ENCODE measurements at places on chromosomes 2 and 18.
A peak's percentile ranks its signal among the peaks of the same experiment; 100 is the strongest.

- DNase-seq, result no peak
These were observed 540 bp downstream of the SOX11 start for GRCh38 chr2:5692561-5693286.

- no peak for DNase-seq
These were observed 142.0 kb downstream of the COL6A3 start for GRCh38 chr2:237271698-237272652.

DNA sequence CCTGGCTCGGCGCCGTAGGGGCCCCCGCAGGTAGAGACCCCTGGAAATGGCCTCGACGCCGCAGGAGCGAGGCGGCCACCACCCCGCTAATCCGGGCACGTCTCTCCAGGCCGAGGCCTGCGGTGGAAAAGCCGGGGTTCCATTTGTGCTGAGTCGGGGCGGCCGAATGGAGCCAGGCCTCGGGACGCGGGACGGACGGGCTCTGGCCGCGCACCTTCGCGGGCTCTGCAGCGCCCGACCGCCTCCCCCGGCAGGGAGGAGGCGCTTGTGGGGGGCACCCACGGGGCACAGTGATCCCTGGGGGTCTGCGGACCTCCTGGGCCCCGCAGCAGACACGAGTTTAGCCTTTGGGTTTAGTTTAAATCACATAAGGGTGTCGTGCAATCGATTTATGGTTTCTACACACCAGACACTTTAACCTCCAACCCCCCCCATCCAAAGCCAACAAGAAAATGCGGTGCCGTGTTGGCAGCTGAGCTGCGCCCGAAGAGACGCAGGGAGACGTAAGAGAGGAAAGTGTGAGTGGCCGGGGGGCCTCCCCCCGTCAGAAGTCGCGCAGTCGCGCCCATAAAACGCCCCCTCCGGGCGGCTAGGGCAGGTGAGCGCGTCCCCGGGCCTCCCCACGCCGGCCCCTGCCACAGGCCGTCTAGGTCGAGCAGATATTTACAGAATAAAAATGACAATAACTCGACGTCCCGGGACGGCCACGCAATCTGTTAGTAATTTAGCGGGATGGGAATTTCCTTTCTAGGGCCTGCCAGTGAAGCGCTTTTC lies 1.0 kb upstream of the NFATC1 start:
- peak; percentile 31 for DNase-seq

DNA sequence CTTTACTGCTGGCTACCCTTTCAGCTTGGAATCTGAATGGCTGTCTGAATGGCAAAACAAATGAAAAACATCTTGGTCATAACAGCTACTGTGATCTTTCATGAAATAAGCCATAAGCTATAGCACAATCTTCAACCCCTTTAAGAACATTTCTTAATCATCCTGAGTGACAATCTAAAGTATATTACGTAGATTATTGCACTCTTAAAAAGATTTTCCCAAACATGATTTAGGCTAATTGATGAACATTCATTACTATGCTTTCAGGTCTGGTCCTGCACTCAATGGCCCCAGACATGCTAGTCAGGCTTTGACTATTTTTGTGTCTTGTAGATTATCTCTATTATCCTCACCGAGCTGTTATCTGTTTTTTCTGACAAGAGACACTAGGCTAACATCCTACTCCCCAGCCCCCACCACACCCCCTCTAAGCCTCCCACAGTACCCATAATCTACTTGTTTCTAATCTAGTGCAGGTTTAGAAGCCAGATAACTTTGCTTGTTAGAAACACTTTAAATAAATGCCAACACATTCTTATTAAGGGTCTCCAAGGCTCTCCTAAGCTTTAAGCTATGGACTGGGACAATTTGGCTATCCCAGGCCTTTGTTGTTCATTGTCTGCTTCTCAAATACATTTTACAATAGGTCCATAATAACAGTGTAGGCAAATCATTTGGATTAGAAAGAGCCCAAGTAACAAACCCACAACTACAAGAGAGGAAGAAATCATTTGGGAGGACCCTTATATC lies 4.2 kb downstream of the SMAD2 start:
- no peak for DNase-seq

- DNase-seq, result no peak
These were observed 166.7 kb downstream of the CLIP4 start for GRCh38 chr2:29281916-29282247.

- DNase-seq, result no peak
These were observed 11.6 kb downstream of the TRAPPC8 start for GRCh38 chr18:31931163-31931885.

- no peak for DNase-seq
These were observed 76.1 kb upstream of the CAVIN2 start for GRCh38 chr2:191922736-191923651.

- no peak for DNase-seq
These were observed 20.9 kb upstream of the STEAP3 start for GRCh38 chr2:119202610-119203310.

Data from activated naive CD4-positive, alpha-beta T cell (primary cell).